ENCODE measurements at places on chromosomes 13 and 19.

DNA sequence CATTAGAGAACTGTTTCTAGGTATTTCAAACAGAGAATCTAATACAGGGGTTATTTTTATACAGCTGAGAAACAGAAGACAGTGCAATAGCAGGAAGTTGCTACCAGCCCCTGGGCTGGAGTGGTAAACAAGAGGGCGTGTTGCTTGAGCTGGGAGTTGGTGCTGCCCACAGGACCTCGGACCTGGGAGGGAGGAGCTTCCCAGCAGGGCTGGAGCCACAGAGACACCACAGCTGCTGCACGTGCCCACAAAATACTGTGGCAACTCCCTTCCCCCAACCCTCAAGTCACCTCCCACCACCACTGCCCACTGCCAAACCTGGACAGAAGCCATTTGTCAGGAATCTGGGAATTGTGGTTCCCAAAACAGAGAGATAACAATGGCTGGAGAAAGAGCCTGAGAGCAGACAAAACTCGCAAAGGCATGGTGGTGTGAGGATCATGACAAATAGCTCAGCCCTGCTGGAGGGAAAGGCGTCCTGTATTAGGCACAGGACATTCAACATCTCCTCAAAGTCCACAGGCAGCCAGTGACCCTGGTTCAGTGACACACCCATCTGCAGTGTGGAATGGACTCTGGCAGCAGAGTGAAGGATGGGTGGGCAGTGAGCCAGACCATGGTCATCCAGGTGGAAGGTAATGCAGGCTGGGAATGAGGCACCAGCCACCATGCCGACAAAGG, 57.2 kb downstream of the SPATA13 start:
- DNase-seq = no peak

- DNase-seq = no peak
Measured at GRCh38 chr13:29914581-29914980, 64.2 kb upstream of the UBL3 start.

GRCh38 chr19:47628078-47628771, 19.3 kb downstream of the BICRA start:
- no peak for DNase-seq

GRCh38 chr19:42023121-42023942, 29.3 kb upstream of the ATP1A3 start:
- DNase-seq = no peak

DNA sequence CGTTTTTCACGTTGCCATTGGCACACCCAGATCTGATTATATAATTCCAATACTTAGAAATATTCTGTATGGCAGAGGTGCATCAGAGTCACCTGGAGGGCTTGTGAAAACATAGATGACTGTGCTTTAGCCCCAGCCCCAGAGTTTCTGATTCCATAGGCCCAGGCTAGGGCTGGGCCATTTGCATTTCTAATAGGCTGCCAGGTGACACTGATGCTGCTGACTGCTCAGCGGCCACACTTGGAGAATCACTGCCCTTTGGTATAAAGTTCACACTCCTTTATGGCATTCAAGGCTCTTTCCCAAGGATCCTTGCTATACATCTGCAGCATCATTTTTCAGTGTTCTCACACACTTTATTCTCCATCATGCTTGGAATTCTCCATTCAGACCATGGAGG, 137.1 kb downstream of the AKAP11 start:
- no peak for DNase-seq

- no peak for DNase-seq
Measured at GRCh38 chr19:53810187-53810546, 13.9 kb downstream of the NLRP12 start.

DNA sequence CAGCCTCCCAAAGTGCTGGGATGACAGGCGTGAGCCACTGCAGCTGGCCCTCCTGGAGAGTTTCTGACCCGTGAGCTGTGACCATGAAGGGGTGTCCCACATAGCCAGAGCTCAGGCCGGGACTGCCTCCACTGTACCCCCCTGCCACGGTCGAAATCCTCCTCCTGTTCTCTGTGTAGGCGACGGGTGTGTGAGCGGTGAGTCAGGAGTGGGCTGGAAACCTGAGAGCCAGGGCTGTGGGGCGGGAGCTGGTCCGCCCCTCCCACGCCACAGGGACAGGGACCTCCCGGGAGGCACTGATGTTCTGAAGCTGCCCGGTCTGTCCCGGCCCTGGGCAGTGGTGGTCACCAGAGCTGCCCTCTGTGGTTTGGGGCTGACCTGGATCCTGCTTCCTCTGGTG, 3.9 kb downstream of the WDR18 start:
- no peak for DNase-seq

DNA sequence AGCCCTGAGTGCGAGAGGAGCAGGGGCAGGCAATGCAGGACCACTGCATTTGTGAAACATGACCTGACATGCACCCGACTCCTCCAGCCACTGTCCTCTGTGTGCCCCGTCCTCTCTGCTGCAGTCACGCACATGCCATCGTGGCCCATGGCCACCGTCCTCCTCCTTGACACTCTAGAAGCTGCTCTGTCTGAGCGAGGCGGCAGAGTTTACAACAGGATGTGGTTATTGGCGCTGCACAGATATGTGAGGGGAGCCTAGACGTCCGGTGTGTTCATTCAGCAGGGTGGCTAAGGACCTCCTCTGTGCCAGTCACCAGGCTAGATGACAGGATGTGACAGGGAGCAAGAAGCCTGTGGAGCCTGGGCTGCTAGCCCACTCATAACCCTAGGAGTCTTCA, 277.8 kb downstream of the FOXO1 start:
- no peak for DNase-seq

GRCh38 chr19:16325641-16326400, 1.2 kb downstream of the KLF2 start:
- DNase-seq = no peak

DNA sequence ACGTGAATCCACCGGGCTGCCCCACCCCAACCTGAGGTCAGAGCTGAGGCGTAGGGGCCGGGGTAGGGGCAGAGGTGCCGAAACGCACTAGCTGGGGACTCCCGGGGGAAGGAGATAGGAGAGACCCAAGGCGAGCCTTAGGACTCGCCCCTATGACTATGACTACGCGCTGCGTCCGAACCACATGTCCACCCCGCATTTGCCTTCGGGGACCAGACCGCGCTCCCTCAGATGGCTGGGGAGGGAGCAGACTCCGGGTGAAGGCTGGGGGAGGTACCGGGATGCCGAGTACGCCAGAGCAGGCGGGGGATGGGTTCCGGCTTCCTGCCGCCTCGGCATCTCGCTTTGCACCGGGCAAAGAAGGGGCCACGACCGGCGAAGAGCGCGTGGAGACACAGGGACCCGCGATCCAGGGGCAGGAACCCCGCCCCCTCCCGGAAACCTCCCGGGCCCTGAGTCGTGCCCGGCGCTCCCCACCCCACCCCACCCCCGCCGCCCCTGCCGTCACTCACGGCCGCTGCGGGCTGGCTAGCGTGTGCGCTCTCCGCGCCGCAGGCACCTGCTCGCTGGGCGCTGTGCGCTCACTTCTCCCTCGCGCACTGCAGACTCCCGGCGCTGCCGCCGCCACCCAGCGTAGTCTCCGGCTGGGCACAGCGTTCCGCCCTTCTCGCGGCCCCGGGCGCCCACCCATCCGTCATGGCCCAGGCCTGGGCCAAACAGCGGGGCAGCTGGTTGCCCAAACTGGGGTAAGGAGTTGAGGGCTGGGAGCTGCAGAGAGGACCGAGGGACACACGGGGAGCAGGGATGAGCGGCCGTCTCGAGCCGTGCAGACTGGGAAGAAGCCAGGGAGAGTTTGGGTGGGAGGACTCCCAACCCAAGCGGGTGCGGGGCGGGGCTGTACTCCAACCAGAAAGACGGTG, 622 bp upstream of the VSTM2B start:
- no peak for DNase-seq

DNA sequence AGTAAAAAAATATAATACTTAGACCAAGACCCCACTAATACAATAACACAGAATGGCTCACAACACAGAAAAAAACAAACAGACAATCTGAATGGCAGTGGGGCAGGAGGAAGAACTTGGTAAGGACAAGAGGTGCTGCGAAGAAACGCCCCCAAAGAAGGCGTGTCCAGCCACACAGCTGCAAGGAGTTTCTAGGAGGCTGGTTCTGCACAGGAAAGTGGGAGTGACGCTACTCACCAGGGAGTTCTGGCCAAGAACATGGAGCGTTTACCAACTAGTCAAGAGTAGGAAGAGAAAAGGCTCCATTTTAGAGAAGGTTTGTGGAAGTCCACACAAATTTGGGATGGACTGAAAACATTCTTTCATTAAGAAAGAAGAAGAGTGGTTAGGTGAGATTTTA, 95.3 kb upstream of the SLC15A1 start:
- no peak for DNase-seq

DNA sequence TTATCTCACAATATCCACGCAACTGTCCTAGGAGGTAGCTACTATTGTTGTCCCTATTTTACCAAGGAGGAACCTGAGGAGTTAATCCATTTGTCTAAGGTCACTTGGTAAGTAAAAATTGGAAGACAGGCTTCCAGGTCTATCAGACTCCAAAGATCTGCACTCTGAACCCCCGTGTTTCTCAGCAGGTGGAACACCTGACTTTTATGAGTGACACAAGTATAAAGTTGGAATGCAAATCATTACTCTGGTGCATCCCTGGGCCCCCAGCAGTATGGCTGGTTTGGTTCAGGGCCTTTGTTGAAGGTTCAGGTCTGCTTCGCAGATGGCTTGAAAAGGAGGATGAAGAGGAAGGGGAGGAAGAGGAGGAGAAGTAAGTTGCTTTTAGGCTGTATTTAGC, 46.0 kb downstream of the RGCC start:
- no peak for DNase-seq

DNA sequence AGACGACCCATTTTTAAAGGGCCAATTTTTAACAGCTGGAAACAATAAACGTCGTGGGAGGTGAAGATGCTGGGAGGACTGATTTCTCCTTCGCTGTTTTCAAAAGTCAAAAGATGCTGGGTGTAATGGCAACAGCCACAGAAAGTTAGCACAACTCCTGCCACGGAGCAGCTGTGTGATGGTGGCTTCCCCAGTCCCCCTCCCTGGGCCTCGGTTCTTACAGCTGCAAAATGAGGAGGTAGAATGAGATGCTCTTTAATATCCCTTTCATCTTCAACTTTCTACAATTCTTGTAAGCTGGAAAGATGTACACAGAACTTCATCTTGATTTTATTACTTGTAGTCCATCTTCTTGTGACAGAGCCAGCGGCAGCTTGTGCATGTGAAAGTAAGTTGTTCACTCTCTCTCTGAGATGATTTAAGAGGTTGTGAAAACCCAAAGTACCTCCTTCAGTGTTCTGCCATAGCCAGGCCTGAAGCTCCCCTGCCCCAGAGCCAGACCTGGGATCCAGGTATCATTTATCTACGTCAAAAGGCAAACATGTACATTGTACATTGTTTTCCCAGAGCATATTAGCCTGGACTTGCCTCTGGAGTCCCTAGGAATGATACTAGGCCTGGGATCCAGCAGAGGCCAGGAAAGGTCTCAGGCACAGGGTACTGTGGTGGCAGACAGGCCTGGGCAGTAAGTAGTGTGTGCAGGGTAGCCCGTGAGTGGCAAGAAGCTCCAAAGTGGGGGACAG, 3.4 kb upstream of the UBE2L5 start:
- no peak for DNase-seq

- no peak for DNase-seq
Measured at GRCh38 chr13:62357887-62358645, 942.4 kb upstream of the PCDH20 start.

DNA sequence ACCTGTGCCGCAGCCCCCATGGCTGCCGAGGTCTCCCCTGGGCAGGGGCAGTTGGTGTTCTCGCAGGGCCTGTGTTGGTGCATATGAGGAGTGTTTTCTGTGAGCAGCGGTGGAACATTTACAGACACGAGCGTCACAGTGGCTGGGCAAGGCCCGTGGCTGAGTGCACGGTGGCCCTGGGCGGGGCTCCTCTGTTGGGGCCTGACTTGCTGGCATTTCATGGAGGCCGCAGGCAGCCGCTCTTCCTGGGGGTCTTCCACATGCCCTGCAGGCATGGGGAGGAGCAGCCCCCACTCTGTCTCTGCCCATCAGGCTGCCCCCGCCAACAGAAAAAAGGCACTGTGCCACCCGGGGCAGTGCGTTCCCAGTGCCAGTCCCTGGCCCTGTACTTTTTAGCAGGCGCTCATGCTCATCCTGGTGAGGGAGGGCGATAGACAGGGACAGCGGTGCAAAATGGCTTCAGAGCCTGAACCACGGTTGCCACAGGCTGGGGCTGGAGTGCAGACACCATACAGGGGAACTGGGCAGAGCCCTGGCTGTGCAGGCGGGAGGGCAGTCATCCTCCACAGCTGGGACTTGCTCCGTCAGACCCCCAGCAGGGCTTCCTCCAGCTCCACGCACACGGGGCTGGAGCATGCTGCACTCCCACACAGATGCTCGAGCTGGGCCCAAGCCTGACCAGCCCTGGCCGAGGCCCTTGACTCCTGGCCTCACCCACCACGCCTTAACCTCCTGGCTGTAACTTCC, 23.5 kb downstream of the TFDP1 start:
- DNase-seq = no peak

- no peak for DNase-seq
Measured at GRCh38 chr19:19748249-19748938, 15.5 kb upstream of the ZNF14 start.

DNA sequence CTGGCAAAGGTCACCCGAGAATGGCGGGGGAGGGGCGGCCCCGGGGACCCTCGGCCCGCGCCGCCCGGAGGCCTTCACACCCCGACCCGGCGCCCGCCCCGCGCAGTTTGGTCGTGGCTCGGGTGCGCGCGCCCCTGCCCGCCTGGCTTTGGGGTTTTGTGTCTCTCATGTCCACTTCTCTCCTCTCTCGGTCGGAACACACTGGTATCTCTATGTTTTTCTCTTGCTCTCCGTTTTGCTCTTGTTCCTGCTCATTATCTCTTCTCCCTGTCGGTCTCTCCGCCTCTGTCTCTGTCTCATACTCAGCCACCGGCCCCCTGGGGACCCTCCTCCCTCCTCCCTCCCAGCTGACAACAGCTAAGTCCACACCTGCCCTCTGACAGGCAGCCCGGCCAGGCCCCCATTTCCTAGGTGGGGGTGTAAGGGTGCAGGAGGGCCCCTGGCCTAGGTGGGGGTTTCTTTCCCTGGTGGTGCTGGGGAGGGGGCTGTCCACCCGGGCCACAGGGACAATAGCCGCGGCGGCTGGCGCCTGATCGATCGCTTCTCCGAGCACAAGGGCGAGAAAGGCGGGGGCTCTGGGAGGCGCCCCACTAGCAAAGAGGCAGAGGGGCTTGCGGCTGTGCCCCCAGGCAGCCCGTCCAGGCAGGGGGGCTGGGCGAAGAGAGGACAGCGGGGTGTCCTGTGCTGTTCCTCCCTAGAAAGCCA, 2.3 kb downstream of the ONECUT3 start:
- no peak for DNase-seq

DNA sequence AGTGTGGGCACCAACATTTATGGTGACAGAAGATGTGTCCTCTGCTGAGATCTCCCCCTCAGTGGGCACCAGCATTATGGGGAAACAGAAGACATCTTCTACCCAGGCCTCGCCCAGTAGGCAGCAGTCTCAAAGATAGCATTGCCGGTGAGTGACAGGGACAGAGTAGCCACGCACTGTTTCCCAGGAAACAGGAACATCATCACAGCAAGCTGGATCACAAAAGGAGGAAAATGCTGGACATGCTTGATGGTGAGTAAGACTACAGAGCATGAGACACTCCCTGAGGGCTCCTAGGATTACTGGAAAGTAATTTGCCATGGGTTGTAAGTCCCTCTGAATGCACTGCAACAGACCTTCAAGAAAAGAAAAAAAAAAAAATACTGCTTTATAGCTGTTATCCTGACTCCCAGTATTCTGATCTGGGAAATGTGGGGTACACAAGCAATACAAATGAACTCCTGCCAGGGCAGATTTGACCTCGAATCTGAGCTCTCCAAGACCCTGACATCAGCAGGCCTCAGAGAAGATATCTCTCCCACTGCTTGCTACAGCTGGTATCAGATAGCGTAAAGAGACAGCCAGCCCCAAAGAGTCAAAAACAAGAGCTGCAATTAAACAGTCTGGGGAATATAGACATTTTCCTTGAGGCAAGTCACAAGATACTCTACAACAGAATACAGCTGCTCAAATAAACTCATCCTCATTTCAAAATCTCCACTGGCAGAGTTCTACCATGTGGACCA, 180.4 kb downstream of the RBM26 start:
- DNase-seq = no peak
